ENCODE measurements at places on chromosomes 7 and 10.

DNA sequence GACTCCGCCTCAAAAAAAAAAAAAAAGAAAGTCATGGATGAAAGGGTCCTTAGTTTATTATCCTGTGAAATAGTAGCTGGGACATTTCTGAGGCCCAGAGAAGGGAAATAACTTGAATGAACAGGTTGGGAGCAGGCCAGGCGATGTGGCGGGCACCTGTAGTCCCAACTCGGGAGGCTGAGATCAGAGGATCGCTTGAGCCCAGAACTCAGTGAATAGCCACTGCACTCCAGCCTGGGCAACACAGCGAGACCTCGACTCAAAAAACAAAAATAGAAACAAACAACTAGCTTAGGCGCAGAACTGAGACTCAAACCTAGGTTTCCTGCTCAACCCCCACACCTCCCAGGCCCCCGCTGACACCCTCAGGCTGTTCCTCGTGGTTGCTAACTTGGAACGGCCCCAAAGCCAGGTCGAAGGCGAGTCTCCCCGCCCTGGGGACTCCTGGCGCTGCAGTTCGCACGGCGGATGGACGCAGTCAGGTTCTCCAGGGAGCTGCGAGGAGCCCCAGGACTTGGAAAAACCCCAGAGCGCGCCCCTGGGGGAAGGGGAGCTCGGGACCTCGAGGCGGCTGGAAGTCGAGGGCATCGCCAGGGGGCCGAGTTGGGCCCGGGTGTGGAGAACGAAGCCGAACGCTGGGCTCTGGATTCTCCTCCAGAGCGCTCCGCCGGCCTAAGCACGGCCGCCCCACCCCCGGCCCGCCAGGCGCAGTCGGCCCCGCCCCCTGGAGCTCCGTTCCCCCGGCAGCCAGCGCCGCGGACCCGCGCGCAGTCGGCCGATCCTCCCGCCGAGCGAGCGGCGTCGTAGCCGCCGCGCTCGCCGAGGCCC, at the start of gene STOX1:
Gene STOX1 (plus strand): TSS at position 768 of the 828 bp plus-strand sequence. CDS start 93 bp downstream, outside the sequence.
- DNase-seq = peak; percentile 81

GRCh38 chr7:23205909-23206767, 24.3 kb downstream of the NUP42 start:
- DNase-seq = no peak

- no peak for DNase-seq
These were observed 50.2 kb upstream of the LYZL1 start for GRCh38 chr10:29238523-29239135.

- no peak for DNase-seq
These were observed 257.8 kb downstream of the PCLO start for GRCh38 chr7:82904871-82905270.

DNA sequence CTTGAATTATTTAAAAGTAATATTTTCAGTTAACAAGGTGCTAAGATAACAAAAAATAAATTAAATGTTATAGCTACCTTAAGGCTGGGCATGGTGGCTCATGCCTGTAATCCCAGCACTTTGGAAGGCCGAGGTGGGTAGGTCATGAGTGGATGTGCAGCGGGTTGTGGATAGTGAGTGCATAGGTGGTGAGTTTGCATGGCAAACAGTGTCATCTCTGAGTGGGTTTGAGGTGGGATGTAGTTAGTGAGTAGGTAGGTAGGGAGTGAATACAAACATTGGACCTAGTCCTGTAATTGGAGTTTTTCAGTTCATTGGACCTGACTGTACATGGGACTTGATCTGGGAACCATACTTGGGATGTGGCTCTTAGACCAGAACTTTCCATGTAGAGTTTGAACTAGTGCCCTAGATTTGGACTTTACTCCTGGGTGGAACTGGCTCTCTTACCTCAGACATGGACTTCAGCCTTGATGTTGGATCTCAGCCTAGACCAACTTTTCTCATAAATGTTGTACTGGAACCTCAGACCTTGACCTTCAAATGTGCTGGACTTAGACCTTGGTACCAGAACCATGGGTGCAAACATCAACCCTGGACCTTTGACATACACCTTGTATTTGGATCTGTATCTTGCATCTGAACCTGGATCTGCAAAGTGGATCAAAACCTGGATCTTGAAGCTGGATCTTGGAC, 47.0 kb downstream of the SEC61G start:
- DNase-seq = no peak

DNA sequence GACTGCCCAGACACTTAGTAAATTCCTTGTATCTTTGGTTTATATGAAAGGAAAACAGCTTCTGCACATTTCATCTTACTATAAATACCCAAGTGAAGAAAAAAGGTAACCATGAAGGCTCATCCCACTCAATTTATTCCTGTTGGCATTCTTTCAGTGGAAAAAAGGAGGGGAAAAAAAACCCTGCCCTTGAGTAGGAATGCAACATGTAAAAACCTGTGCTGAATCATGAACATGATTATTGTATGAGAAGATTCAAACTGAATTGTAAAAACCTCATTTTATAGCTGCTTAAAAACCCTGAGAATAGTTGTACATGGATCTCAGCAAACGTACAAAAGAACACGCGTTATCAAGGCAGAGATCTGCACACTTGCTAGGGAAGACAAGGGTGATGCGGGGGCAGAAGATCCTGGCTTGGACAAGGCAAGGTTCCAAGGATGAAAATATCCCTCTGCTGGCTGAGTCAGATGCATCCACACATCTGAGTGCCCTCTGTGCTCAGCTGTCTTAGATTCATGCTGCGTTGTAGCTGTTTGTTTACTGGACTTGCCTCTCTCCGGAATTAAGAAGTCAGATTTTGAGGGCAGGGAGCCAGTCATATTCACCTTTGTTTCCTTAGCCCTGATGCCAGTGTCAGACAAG, 658.2 kb downstream of the PARD3 start:
- no peak for DNase-seq

- no peak for DNase-seq
These were observed 394.0 kb upstream of the FZD8 start for GRCh38 chr10:36036137-36036536.

GRCh38 chr10:113084031-113084430, 134.0 kb downstream of the TCF7L2 start:
- DNase-seq = no peak

DNA sequence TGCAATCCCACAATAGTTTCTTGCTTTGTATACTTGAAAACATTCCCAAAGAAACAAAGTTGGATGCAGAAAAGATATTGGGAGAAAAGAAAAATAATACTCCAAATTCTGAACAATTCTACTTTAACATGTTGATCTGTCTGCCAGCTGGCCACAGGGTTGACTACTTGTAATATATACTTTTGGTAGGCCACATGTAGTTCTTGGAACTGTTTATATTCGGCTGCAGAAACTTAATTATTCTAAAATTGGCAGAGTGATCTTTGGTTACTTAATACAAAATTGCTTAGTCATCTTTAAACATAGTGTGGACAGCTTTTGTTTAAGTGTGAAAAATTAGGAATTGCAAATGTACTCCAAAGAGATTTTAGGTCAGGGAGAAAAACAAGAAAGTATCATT, 76.0 kb downstream of the CALD1 start:
- no peak for DNase-seq

- no peak for DNase-seq
These were observed 92.6 kb downstream of the CHST15 start for GRCh38 chr10:124000792-124001201.
